ENCODE measurements at places on chromosomes 12 and 14.
A peak's percentile ranks its signal among the peaks of the same experiment; 100 is the strongest.

DNA sequence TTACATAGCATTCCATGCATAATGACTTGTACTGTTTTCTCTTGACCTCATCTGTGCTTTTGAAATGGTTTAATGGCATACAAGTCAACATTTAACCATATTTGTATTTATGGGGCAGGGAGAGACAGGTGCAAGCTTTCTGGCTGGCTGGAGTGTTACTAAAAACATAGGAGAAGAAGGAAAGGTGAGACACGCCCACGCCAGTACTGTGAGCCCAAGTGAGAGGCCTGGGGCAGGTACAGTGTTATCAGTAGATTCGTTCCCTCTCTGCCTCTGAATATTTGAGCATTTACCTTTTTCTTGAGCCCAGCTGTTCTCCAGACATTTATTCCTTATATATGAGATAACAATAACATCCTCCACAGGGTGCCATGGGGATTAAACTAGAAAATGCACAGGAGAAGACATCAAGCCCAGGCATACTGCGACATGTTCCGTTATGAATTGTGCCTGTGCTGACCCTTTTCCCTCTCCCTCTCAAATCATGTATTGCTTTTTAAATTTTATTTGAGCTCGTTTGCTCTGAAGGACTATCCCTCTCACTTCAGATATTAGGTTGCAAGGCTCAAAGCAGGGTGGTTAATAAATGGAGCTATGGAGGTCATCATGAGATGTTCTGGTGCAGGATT lies 34.6 kb upstream of the TUBA1C start:
- DNase-seq = no peak

GRCh38 chr12:112713471-112713870 lies 78.1 kb upstream of the RPH3A start:
- DNase-seq = no peak

DNA sequence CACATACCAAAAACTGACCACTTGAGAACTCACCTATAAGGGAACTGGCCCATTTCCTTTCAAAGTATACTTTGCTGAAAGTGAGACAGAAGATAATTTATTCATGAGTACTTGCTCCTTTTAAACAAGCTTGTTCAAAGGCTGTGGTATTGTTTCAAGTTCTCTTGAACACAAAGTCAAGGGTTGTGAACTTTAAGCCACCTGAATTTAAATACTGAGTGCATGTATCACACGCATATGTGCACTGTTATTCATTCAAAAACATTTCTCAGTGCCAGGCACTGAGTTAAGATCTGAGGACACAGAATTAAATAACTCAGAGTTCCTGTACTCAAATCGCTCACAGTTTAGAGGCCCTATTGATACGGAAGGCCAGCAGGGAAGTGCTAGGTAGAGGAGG lies 19.1 kb upstream of the LDHB start:
- DNase-seq = no peak

DNA sequence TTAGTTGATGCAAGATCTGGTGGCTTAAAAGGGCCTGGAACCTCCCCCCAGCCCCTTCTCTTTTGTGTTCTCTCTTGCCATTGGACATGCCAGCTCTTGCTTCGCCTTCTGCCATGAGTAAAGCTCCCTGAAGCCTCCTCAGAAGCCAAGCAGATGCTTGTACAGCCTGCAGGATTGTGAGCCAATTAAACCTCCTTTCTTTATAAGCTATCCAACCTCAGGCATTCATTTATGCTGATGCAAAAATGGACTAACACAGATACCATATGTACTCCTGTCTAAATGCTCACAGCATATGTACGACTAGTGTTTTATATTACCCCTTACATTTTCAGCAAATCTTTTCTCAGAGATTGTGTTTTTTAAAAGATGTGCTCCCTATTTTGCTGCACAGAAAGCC lies 26.7 kb downstream of the CLEC1A start:
- no peak for DNase-seq

- DNase-seq = no peak
These were observed 32.2 kb upstream of the KTN1 start for GRCh38 chr14:55547650-55548315.

DNA sequence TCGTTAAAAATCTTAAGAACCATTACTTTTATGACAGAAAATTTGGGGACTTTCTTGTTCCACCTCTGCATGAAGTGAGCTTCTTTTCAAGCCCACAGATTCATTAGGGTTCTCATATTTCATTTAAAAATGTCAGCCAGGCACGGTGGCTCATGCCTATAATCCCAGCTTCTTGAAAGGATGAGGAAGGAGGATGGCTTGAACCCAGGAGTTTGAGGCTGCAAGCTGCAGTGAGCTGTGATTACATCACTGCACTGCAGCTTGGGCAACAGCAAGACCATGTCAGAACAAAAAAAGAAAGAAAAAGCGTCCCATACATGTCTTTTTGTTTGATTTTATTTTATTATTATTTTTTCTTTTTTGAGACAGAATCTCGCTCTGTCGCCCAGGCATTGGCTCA lies 43.4 kb upstream of the ATF1 start:
- no peak for DNase-seq

GRCh38 chr12:88063375-88063774 lies 34.2 kb upstream of the C12orf50 start:
- no peak for DNase-seq

GRCh38 chr12:24378548-24379407 lies 429.3 kb upstream of the SOX5 start:
- DNase-seq = no peak

DNA sequence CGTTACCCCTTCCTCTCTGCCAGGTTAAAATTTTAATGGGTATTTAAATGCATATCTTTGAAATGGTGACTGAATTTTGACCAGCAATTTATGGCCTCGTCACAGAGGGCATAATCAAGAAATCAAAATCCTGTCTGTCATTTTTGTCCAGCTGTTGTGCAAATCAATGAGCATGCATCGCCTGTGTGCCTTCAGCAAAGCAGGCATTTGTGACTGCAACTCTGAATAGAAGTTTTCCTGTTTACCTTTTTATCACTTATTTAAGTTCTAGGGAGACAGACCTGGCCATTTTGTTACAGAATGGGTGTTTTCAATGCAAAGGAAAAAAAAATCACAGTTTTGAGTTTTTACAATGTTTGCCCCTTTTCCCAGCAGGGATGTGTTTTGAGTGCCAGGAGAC lies 107.4 kb downstream of the PPM1A start:
- no peak for DNase-seq

GRCh38 chr12:22527999-22528398 lies 16.3 kb downstream of the C2CD5 start:
- no peak for DNase-seq

- no peak for DNase-seq
These were observed 70.9 kb upstream of the DICER1 start for GRCh38 chr14:95228240-95228639.

- no peak for DNase-seq
These were observed 105.0 kb downstream of the ADGRD1 start for GRCh38 chr12:131058700-131059099.

- no peak for DNase-seq
These were observed 32.3 kb downstream of the DIO3 start for GRCh38 chr14:101593411-101594238.

DNA sequence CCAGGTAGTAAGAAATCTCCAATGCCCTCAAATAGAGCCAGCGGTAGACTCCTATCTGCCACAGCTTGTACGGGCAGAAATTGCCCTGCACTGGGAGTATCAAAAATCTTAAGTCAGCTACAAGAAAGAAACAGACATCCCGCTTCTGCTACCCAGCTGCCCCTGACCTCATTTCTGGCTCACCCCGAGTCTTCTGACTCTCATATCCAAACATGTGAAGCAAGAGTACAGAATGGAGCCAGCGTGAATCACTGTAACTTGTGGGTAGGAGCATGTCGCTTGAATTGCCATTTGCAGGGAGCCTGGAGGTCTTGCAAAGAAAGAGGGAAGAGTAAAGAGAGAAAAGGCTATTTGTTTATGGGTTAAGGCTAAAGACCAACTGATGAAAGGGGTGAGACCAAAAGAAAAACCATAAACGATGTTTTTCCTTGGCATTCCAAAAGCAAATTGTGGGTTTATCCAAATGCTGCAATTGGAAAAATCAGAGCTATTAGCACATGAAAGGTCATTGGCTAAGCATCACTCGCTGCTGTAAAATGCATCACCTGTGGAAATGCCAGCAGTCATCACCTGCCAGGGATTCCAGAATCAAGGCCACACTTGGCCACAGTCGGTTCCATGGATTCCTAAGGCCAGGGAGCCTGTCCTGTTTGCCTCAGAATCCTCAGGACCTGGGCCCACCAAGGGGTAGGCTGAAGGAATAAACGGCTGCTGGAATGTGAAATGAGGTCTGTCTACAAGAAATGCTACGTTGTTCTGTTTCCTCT lies 86.6 kb downstream of the FOXN3 start:
- no peak for DNase-seq

- no peak for DNase-seq
These were observed 114.4 kb upstream of the EGLN3 start for GRCh38 chr14:34065236-34065635.

DNA sequence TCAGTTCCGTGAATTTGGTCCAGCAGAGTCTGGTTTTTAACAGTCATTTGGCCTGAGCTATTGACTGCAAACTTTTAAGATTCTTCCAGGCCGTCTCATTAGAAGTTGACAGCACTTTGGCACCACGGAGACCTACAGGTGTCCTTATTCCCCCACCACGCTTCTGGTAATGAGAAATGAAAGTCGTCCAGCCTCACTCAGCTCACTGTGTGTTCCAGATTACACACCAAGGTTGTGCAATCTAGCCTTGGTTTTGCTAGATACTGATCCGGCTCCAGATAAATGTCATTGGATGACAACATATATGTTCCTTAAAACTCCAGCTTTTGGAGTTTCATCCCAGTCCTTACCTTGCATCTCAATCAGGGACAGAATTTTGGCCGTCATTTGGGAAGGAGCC lies 210.4 kb downstream of the CHST11 start:
- no peak for DNase-seq

- DNase-seq = no peak
These were observed 19.6 kb downstream of the FGD6 start for GRCh38 chr12:95197636-95198035.

DNA sequence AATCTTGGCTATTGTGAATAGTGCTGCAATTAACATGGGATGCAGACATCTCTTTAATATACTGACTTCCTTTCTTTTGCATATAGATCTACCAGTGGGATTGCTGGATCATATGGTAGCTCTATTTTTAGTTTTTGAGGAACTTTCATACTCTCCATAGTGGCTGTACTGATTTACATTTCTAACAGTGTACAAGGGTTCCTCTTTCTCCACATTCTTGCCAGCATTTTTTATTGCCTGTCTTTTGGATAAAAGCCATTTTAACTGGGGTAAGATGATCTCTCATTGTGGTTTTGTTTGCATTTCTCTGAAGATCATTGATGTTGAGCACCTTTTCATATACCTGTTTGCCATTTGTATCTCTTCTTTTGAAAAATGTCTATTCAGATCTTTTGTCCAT lies 8.4 kb downstream of the AMDHD1 start:
- DNase-seq = no peak

- DNase-seq = no peak
These were observed 55.5 kb downstream of the ETV6 start for GRCh38 chr12:11705010-11705409.

DNA sequence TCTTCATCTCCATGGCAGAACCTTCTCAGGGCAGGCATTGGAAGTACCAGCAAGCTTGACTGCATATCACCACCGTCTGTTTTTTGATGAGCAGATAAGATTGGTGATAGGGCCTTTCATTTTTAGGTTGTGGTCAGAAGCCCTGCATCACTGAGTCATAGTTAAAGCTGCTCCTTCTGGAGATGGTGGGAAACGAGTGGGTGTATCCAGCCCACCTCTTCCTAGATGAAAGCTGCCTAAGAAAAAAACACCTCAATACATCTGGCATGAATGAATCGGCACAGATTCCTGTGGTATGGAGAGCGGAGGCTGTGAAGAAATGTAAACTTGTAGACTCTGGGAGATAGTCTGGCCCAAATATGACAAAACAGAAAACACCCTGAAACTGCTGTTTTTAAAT lies 248.7 kb upstream of the EGLN3 start:
- no peak for DNase-seq

DNA sequence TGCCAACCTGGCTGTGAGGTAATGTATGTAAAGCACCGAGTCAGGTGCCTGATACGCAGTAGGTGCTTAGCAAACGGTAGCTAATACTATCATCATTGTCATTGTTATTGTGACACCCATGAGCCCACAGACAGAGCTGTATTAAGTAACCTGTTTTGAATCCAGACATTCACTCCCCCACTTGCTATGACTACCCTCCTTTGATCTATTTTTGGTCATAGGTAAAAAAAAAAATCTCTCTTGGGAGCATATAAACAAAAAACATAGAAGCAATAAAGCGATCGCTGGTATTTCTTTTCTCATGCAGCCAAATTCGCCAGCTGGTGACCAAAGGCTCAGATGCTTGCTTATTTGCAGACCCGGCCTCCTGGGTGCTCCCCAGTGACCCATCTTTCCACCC lies 330.2 kb downstream of the DPF3 start:
- no peak for DNase-seq

DNA sequence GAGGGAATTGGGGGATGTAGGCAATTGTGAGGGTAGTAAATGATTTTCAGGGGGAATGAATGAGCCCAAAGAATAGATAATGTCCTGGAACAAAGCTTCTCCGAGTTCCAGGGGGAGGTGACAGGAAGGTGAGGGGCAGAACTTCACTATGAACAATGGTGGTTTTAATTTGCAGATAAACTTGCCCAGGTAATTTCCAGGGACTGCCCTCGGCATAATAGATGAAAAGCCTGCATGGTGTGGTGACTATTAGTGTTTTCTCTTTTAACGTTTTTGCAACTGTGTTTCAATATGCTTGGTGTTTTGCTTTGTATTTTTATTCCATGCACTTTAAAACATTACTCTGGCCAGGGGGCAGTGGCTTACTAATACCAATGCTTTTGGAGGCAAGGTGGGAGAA lies 325.2 kb upstream of the RGS6 start:
- no peak for DNase-seq

DNA sequence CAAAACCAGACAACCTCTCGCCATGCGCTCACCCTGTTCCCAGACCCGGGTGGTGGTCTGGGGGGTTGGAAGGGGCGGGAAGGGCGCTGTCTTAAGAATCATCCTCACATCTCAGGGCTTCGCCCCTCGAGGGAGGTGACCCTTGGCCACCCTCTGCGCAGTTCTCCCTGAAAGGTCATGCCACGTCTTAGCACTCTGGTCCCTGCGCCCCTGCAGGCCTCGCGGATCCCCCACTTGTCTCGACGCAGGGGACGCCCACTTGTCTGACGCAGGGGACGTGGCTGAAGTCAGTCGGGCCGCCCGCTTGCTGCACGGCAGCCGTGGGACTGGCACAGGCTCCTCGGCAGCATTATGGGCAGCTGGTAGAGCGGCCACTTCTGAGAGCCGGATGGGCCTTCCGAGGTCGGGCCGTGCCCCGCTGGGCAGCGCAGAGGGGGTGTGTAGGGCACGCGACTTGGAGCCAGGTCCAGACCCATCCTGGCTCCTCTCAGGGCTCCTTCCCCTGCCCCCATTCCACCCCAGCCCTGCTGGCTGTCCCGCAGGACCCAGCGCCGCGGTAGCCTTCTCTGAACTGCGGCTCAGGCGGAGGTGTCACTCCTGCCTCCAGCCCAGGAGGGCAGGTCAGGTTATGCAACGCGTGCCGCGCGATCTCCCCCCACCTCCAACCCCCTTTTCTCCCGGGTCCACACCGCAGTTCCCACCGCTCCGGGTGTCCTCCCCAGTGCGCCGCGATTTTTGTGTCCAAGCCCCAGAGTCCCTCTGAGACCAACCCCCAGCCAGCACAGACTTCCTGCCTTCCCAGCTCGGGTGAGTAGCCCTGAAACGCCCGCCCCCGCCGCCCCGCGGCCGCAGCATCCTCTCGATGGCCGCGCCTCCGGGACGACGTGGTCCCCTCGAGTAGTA lies 40.9 kb upstream of the CAPRIN2 start:
- peak; percentile 30 for DNase-seq

- DNase-seq = peak; percentile 26
These were observed 8.5 kb upstream of the ASCL1 start for GRCh38 chr12:102948941-102949352.

GRCh38 chr12:130764475-130765185 lies 48.5 kb upstream of the RIMBP2 start:
- DNase-seq = no peak
